Cardiac septum (tissue), 1 donor: ENCODE measurements at places on chromosomes 5 and 9. TPM values are rescaled to one million over a fixed set of nuclear protein-coding genes. Genes with fewer than 3 reads are reported as not detected.

Gene OR1J2
- not detected for total RNA-seq

DNA sequence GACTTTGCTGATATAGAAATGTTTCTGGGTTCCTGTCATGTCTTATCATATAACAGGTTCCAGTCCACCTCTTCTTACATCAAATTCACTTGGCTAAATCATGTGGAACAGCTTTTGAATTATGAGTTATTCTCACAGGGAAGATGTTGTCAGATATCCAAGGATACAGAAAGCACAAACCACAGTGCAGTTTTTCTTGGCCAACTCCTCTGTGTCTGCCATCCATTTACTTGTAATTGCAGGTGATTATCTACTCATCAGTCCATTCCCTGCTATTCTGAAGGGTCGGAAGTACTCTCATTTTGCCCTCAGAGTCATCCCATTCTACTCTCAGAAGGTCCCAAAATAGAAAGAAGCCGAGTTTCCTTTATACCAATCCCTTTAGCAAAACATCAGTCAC, 10.0 kb downstream of the MARCHF11 start:
- DNase-seq, result no peak

Gene CKMT2
- 1,231 TPM for total RNA-seq

Gene CDKN2B-AS1
- total RNA-seq, result not detected

- peak; percentile 92 for DNase-seq
These were observed 2.0 kb downstream of the IER5L start for GRCh38 chr9:129175825-129176633.

Gene TXNDC8
- total RNA-seq, result not detected

Gene ECM2
- 8.0 TPM for total RNA-seq

DNA sequence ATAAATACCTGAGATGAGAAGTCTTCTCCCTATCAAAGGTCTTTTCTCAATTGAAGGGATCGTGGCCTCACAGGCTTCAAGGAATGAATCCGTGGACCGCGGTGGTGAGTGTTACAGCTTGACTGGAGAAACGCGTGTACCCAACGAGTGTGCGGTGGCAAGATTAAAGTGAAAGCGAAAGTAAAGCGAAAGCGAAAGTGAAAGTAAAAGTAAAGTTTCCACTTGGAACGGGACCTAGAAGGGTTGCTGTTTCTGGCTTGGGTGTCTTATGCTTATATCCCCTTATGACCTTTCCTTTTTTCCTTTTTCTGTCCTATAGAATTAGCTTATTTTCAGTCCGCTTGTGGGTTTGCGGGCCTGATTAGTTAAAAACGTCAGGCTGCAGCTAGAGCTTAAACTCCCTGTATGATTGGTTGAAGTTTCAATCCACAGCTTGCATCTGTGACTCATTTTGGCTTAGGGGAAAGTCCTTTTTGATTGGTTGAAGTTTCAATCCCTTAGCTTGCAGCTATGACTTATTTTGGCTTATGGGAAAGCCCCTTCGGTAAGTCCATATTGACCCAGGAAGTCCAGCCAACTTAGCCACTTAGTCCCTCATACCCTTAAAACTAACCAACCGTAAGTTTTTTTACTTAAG, 924.3 kb upstream of the CDH10 start:
- no peak for DNase-seq

GRCh38 chr5:141992349-141992963, 20.4 kb downstream of the GNPDA1 start:
- DNase-seq, result no peak

DNA sequence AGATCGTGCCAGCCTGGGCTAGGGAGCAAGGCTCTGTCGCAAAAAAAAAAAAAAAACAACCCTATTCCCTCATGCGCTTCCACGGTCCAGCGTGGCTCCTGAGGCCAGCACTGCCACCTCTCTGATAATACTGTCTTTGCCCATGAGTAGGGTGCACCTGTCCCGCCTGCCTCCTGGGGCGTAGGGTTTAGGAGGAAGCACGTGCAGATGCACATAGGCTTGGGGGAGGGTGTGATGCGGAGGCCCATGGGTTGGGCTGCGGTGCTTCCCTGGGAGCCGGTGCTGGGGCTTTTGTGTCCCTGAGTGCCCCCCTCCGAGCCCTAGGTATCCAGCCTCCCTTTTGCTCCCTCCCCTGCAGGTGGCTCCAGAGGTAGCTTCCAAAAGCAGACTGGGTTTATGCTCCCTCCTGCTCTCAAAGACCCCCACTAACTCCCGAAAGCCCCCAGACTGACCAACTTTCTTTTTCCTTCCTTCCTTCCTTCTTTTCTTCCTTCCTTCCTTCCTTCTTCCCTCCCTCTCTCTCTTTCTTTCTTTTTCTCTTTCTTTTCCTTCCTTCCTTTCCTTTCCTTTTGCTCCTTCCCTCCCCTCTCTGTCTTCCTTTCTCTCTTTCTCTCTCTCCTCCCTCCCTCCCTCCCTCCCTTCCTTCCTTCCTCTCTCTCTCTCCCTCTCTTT, 12.8 kb downstream of the FGFR4 start:
- no peak for DNase-seq

DNA sequence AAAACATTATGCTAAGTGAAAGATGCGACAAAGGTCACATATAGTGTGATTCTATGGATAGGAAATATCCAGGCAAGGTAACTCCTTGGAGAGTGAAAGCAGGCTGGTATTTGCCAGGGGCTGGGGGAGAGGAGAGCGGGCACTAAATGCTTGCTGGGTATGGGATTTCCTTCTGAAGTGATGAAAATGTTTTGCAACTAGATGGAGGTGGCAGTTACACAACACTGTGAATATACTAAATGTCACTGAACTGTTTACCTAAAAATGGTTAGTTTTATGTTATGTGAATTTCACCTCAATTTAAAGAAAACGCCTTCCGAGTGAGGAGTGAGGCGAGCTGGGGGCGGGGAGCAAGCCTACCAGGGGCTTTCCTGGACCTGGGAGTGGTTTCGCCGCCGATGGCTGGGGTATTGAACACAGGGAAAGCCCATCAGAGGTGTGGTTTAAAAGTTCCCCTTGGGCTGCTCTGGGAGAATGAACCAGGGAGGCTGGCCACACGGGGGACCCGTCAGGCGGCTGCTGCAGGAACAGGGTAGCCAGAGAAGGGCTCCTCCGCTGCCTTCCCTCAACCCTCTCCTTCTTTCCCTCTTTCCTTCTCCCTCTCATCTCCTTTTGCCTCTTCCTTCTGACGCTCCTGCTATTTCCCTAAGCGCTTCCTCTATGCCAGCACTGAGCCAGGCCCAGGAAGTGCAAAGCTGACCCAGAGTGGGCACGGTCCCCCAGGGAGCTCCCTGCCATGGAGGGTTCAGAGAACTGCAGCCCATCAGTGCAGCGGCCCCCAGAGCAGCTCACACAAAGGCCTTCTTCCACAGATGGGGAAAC, 4.9 kb downstream of the AKNA start:
- DNase-seq, result peak; percentile 77

- no peak for DNase-seq
These were observed 32.1 kb upstream of the RICTOR start for GRCh38 chr5:39106322-39106721.

Gene PRSS3
- total RNA-seq, result not detected

Gene BARHL1
- not detected for total RNA-seq
